ENCODE measurements at places on chromosomes 16 and 17.

- DNase-seq = peak; percentile 35
These were observed 8.5 kb downstream of the ELMO3 start for GRCh38 chr16:67207249-67208091.

GRCh38 chr16:10338426-10338825 lies 47.4 kb upstream of the ATF7IP2 start:
- DNase-seq = no peak

- no peak for DNase-seq
These were observed 631 bp downstream of the KREMEN2 start for GRCh38 chr16:2964475-2965336.

DNA sequence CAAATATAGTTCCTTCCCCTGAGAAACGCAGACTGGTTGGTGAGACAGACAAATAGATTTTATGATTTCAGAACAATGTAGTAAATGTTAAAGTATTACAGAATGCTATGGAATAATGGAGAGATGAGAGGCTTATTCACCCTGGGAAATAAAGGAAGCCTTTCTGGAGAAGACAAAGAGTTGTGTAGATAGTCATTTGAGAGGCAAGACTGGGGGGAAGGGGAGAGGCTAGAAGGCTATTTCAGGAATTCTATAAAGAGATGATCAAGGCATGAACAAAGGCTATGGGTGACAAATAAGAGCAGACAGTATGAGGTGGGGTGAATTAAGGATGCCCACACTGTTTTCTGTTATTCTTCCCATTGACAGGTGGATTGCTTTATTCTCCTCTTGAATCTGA lies 211.4 kb downstream of the GRIN2A start:
- no peak for DNase-seq

DNA sequence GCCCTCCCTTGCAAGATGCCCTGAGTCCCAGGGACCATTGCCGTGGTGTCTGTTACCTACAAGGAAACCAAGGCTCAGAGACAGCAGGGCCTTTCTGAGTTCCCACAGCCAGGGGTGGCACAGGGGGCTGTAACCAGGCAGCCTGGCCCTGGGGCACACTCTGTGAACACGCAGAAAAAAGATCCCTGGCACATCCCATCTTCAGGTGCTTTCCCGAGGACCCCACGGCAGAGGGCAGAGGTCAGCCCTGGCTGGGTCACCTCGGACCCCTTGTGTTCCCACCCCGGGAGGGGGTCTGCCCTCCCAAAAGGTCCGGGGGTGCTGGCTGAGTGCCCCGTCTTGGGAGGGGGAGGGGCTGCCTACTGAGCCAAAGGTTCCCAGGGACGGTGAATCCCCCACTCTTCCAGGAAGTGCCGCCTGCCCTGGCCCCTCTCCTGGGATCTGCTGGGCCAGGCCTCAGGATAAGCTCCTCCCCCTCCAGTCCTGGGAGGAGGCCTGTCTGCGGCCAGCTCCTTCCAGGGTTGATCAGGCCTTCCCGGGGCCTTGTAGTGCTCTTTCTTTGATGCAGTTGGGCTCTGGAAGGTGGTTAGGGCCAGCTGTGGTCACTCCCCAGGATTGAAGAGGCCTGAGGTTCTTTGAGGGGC lies 8.1 kb downstream of the GLIS2 start:
- peak; percentile 62 for DNase-seq

GRCh38 chr17:79939755-79940458 lies 95.8 kb downstream of the TBC1D16 start:
- no peak for DNase-seq

- no peak for DNase-seq
These were observed 33.1 kb upstream of the ST6GALNAC1 start for GRCh38 chr17:76676629-76677028.

- peak; percentile 44 for DNase-seq
These were observed 50.8 kb downstream of the PITPNM3 start for GRCh38 chr17:6505425-6506142.

GRCh38 chr17:38740806-38741205 lies 7.3 kb downstream of the PCGF2 start:
- no peak for DNase-seq

- no peak for DNase-seq
These were observed 5.7 kb upstream of the FTSJ3 start for GRCh38 chr17:63833026-63833740.

GRCh38 chr17:50527155-50527762 lies 5.3 kb upstream of the EPN3 start:
- no peak for DNase-seq

GRCh38 chr17:36057911-36058310 lies 6.2 kb upstream of the CCL18 start:
- DNase-seq = no peak

DNA sequence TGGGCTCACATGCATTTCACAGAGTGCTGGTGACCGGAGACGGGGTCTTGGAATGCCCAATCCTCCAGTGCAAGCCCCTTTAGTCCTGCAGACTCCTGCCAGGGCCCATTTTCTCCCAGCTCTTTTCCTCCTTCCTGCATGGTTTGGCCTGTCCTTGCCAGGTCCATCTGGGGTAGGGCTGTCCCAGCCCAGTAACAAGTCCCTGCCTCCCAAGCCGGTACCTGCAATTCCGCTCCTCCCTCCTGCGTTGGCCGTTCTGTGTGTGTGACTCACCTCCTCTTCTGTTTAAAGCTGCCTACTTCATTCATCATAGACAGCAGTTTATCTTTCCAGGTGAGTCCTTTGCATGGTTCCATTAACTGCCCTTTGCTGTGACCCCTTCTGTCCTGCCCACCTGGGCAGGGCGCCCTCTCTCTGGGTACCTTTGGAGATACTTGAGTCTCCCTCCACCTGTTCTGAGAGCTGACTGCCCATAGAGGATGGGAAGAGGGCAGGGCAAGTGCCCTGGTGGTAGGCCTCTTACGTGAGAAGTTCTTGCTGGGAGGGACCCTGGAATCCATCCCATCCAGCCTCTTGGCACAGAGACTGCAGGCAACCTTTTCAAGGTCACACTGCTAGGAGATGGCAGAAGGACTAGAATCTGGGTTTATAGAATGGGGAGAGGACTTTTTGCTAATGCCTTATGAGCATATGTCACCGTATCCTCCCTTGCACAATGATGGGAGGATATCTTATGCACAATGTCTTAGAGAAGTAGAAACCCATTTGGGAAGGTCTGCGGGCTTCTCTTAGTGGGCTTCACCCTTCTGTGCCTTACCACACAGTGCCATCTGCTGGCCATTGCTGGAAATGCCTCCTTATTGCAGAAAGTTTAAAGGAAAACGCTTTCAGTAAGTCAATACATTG lies 29.7 kb upstream of the LGALS9 start:
- DNase-seq = peak; percentile 75

GRCh38 chr16:48156790-48157209 lies 1.0 kb upstream of the ABCC12 start:
- DNase-seq = peak; percentile 75

DNA sequence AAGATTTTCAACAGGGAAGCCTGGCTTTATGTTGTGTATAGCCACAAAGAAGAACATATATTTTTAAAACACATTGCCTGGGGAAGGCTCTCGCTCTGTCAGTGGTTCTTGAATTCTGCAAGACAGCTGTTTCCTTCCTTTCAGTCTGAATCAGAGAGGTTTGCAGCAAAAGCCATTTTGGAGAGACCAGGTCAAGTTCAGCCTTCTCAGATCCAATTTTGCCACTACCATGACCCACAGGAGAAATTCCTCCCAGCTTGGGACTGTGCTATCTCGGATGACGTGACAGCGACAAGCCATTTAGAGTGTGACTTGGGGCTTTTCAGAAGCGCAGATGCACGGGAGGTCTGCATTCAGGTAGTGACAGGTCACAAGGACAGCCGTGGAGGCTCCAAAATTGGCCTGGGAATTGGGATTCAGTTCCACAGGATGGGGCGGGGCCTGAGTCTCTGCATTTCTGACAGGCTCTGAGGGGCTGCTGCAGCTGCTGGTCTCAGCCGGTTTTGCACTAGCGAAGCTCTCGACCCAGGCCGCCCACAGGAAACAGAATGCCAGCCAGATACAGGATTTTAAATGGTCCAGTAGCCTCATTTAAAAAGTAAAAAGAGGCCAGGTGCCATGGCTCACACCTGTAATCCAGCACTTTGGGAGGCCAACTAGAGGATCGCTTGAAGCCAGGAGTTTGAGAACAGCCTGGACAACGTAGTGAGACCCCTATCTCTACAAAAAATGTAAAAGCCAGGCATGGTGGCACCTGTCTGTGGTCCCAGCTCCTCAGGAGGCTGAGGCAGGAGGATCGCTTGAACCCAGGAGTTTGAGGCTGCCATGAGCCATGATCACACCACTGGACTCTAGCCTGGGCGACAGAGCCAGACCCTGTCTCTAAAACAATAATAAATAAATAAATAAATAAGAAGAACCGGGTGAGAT lies 196.6 kb upstream of the CIBAR2 start:
- DNase-seq = no peak

- DNase-seq = peak; percentile 29
These were observed 23.4 kb upstream of the MPO start for GRCh38 chr17:58303971-58304749.

DNA sequence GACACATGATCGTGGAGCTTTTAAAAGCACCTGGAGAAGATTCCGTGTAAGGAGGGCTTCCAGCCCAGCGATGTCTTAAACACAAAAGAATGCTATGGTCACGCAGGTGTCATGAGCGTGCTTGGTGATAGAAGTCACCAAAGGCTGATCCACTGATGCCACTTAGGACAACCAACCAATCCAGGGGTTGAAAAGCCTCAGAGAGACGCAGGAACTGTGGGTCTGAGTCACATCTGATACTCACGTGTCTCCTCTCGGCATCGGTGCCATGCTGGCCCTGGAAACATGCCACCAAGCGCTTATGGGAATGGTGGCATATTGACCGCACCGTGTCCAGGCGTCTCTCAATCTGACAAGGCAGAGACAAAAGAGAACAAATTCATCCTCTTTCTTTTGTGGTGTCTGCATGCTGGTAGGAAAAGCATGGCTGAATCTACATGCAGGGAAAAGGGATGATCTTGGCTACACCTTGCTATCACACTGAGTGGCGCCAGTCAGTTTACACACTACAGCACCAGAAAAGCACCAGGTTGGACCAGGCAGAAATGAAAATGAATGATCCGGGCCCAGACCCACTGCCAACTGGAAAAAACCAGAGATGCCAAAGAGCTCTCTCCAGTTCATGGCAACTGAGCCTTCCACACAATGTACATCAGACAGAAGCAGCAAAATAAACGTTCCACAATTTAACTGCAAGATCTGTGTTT lies 38.0 kb downstream of the ARHGAP17 start:
- no peak for DNase-seq

DNA sequence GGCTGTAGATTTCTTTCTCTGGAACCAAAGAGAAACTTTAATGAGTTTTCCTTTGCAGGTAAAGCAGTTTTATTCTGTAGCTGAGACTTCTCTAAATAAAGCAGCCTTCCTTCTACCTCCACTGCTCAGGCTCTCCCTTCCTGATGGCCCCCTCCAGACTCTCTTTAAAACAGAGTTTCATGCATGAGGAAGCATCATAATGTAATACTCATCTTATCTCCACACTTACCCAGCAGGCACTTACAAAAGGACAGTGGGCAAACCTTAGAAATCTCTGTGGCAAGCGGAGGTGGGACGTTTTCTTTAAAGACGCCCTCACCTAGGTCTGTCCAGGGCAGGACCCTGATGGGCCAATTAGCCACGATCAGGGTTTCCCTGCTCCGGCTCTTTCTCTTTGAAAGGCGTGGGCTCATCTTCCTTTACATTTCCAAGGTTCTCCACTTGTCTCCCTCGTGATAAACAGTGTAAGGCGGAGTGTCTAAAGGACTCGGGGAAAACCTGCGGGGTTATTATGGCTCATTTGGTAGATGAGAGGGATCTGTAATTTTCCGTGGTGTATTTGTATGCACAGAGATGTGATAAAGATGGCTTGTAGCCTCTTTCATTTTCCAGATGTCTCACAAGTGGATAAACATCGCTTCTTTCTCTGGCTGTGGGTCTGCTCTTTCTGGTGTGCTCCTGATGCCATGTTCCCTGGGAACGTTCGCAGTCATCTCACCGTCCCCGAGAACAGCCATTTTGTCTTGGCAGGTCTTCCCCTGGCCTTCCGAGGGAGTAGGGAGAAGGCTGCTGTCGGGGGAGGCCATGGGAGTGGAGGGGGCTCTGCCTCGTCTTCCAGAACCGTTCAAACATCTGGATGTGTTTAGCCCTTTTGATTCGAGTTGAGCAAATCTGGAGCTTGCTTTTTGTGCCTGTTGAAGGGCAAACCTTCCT lies 239.0 kb downstream of the CCDC182 start:
- no peak for DNase-seq

DNA sequence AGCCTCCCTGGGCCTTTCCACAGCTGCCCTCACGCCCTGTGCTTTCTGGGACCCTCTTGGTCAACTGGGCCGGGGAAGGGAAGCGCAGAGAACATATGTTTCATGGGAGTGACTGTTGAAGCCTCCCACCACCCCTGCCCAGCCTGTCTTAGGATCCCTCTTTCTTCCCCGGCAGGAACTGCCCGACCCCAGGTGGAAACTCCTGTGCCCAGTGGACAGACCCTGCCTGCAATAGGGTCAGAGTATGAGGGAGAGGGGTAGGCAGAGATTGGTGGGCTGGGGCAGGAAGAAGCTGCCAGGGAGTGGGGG lies 10.5 kb downstream of the HEXIM2 start:
- DNase-seq = no peak

DNA sequence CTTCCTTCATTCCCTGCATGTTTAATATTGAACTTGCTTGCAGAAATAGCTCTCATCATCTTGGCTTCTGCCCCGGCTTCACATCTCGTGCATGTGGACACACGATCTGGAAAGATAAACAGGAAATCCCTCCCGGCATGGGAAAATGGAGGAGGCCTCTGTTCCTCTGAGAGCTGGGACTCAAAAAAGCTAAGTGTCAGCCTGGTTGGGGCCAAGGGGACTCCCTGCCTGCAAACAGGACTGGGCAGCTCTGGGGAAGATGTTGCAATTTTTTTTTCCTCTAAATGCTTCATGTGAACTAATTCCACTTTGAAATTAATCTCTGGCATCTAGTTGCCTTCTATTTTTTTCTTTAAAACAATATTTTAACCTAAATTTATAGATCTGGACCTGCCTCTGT lies 24.8 kb downstream of the ITPRIPL2 start:
- DNase-seq = peak; percentile 86

DNA sequence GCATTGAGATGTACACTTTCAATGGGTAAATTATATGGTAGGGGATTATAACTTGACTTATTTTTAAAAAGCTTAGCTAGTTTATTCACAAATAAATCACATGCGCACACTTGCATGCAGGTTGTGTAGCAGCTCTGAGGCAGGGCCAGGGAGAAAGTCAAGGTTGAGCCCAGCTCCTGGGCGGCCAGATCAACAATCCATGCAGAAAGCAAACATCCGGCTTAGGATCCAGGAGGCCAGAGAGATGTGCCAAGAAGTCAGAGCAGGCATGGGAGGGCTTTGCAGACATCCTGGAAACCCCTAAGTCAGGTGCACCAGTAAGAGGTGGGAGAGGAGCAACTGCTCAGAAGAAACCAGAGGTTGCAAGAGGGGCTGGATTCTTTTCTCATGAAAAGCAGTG lies 186.5 kb downstream of the AXIN2 start:
- no peak for DNase-seq

GRCh38 chr17:39563476-39563875 lies 44.2 kb downstream of the NEUROD2 start:
- no peak for DNase-seq

All from AG10803 (cell line).